ENCODE measurements at places on chromosomes 3 and 15. TPM values are rescaled to one million over a fixed set of nuclear protein-coding genes. Genes with fewer than 3 reads are reported as not detected.

GRCh38 chr3:158731938-158732855 lies at the start of gene RARRES1:
Gene RARRES1, minus strand, starts transcription at chr3:158732457. Its CDS starts 42 bp downstream, at chr3:158732415.
- peak; percentile 58 for DNase-seq

GRCh38 chr3:16369885-16370284 lies 104.9 kb downstream of the OXNAD1 start:
- no peak for DNase-seq

DNA sequence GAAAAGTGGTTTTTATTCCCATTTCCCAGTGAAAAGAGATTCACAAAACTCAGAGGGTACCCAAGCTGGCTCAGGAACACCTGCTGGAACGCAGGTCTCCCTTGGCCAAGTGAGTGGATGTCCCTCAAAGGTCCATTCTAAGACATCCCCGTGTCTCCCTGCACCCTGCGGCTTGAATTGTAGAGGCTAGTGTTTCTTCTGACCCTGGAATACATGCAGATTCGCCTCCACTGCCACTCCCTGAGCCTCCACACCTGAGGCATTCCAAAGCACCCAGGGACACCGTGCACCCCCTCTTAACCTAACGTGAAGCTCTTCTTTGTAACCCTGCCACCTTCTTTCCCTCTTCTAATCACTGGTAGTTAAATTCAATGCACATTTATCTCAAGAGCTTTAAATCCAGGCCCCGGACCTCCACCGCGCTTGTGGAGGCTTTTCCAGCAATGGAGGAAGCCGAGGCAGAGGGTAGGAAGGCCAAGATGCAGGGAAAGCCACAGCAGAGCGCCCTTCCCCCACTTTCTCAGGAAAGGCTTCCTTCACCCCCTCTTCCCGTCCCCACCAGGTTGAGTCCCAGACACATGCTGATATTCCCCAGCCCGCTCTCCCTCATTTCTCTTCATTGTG lies 590 bp upstream of the ITGA11 start:
- DNase-seq, result no peak

- no peak for DNase-seq
Observed at GRCh38 chr3:100455841-100456550, 36.4 kb upstream of the TMEM45A start.

- no peak for DNase-seq
Observed at GRCh38 chr15:57861815-57862586, 155.5 kb downstream of the POLR2M start.

DNA sequence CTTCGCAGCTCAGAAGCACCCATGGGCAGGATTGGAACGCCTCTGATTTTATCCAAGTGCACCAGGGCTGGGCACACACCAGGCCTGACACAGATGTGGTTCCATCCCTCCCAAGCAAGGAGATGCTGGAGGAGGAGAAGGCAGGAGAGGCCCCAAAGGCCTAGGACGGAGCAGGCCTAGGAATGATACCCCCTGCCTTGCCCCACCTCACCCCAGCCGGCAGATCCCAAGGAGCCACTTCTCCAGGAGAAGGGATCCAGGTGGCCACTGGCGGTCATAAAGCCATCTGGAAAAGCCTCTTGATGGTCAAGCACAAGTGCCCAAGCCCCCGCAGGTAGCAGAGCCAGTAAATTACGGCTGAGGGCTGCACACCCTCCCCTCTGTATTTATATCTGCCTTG lies 211.8 kb downstream of the TBC1D2B start:
- no peak for DNase-seq

- DNase-seq, result no peak
Observed at GRCh38 chr3:106261915-106262683, 393.3 kb upstream of the CBLB start.

DNA sequence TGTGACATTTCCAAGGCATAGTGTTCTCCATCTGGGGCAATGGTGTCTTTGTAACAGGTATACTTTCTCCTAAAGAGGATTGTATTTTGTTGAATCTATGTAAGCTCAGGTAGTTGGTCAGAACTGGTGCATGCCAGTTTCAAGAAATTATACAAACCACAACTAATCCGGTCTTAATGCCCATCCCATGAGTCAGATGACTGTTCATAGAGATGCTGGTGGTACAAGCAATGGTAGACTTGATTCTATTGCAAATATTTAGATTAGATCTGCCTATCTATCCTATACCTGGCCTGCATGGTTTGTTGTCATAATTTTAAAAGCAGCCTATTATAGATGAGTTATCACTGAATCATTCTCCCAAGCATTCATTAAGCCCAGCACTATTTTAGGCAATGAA lies 43.5 kb downstream of the ATP13A5 start:
- no peak for DNase-seq

DNA sequence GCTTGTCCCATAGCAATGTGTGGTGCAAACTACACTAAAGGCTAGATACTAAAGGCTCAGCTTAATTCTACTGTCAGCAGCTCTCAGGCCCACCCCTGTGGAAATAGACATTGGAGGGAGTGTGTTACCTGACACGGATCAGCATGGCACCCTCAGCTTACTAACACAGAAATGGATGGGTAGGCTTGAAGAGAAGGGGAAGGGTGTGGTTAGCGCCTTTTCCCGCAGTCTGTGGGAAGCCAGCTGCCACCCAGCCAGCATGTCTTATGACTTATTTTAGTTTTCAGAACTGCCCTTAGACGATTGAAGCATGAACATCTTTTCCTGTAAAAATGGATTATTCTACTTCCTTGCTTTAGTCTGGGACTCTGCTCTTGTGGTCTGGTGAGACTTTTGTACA lies 25.8 kb upstream of the ADPGK start:
- no peak for DNase-seq

GNAT1 gene
- not detected for total RNA-seq

All from omental fat pad (tissue), 4 donors.